ENCODE measurements at places on chromosomes 5 and 9.

- no peak for DNase-seq
Observed at GRCh38 chr9:33270146-33270545, 5.3 kb downstream of the CHMP5 start.

DNA sequence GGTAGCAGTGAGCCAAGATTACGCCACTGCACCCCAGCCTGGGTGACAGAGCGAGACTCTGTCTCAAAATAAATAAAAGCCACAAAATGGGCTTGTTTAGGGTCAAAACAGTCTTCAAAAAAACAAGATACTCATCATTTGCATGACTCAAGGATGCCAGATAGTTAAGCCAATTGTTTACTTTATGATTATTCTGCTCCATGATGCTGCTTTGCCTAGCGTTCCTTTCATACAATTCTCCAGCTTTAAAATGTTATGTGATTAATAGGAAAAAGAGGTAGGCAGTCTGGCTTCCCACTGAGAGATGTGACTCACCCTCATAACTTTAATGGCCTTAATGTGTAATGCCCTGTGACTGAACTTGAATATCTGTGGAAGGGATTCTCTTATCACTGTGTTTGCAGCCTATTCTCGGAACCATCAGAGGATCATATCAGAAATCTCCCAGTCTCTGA is 364.6 kb upstream of the TRPC7 start:
- DNase-seq, result peak; percentile 62

DNA sequence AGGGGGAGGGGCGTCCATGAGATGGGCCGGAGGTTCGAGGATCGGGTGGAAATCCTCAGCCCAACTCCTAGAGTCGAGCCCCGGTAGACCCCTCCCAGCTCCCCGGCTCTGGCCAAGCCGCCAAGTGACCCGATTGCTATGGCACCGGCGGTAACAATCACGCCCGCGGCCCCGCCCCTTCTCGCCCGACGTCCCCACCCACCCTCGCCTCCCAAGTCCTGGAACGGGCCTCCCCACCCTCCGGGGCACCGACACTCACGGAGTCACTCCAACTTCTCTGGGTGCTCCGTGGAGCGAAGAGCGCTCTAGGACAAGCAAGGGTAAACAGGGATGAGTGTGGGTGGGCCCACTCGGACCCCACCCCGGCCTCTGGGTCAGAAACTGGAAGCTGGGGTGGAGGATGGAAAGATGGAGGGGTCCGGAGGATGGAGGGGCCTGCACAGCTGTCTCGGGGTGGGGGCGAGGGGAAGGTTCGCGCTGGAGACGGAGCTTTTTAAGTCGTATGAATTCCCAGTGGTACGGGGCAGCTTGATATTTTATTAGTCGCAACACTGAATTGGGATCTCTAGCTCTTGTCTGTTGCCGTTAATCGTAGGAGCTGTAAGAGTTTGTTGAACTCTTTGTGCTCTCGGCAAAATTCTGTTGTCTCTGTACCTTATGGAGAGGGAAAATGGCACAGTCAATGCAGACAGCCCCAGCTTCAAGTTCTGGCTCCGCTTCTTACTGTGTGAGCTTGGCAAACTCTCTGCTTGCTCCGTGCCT is at the start of gene SPACA9:
Gene SPACA9 (plus strand): TSS at position 204 of the 762 bp plus-strand sequence. CDS start 5,050 bp downstream, outside the sequence.
- DNase-seq, result peak; percentile 85

GRCh38 chr5:150619359-150620230 is 20.9 kb upstream of the SYNPO start:
- no peak for DNase-seq

DNA sequence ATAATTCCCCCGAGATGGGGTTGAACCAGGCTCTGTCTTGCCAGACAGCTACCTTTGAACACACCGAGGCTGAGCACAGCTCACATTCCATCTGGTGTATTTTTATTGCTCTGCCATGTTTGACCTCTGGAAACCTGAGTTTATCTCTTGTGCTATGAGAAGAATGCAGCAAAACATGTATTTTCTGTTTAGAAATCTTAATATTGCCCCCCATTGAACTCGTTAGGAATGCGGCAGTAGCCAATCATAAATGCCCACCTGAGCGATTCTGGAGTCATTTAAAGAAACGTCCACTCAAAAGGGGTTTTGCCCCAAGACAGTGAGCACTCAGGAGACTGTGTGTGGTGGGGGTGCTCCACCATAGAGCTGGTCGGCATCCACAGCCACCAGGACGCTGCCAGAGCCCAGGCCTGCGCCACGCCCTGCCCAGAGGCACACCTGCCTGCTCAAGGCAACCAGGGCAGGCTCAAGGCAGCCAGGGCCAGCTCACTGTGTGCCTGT is 26.9 kb downstream of the FGD3 start:
- DNase-seq, result no peak

DNA sequence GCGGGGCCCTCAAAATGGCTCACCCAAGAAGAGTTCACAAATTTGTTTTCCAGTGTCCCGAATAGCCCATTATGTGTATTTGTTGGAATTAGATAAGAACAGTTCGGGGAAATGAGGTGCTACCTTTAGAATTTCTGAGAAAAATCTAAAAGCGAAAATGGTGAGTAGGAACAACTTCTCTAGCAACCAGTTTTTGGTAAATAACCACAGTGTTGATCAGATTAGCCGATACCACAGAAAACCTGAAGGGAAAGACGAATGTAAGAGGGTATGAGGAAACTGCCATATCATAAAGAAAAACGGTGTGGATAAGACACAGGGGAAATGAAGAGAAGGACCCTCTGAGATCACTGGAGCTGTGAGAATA is 31.0 kb downstream of the ADAM19 start:
- no peak for DNase-seq

DNA sequence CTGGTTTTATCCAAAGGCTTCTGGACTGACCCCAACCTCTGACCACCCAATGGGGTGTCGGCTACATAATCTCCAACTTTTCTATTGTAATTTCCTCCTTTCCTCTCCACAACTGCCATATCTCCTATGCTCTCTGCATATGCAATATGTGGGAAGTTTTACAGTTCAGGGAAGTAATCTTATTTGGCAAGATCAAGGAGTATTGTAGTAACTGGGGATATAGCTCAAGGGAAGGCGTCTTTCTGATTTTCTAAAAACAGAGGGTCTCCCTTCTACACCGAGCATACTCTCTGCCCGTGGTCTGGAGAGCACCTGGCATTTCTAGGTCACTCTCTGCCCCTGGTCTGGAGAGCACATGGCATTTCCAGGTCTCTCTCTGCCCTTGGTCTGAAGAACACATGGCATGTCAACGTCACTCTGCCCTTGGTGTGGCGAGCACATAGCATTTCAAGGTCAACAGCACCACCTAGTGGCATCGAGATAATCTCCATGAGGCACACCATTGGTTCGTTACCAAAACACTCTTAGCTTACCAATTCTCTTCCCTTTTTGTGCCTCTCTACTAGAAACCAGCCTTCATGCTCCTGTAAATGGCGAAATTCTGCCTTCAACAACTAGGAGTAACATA is 616.4 kb upstream of the NUDT12 start:
- DNase-seq, result peak; percentile 16

GRCh38 chr9:2662496-2662895 is 40.9 kb downstream of the VLDLR start:
- DNase-seq, result peak; percentile 8

DNA sequence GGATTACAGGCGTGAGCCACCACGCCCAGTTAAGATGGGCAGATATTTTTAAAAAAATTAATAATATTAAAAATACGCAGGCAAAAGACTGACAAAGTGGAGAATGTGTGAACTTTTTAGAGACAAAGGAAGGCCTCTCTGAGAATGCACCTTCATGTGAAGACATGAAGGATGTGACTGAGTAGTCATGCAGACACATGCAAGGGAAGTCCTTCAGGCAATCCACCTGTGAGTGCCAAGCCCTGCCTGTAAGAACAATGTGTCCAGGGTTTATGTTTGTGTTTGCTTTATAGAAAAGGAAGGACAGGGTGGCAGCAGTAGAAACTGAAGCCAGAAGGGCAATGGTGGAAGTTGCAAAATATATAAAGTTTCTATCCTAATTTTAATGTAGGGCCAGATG is 169.2 kb downstream of the EDIL3 start:
- DNase-seq, result no peak

- no peak for DNase-seq
Observed at GRCh38 chr5:97728920-97729319, 545.9 kb upstream of the RIOK2 start.

DNA sequence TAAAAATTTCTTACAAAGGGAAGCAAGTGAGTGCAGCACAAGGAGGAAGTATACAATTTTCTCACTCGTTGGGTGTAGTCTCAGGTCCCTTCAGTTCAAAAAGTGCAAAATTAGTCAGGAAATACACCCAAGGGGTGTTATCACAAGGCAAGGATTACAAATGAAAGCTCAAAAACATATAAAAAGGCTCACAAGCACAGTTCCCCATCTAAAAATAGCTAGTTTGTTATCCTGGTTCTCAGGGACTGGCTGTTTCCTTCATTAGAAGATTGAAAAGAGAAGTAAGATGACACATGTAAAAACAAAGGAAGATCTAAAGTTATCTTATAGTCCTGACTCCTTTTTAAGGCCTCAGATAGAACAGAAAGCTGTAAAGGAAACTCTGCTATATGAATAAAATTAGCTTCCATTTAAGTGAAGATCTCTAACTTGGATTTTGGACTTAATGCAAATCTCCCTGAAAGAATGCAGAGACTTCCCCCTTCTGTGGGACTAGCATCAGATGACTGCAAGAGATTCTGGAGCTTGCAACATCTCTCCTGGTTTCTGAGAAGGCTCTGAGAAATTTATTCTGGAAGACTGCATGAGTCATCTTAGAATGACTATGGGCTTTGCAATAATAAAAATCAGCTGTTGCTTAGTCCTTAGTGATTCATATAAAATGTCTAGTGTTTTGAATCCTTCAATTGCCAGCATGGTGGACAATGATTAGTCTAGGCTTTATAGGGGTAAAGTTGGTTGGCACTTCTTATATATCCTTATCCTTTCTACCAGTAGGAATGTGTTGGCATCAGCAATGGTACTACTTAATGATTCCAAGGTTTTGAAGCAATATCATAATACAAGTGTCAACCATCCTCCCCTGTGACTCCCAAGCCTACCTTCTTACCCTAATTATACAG is 25.4 kb downstream of the DAB2 start:
- peak; percentile 73 for DNase-seq

DNA sequence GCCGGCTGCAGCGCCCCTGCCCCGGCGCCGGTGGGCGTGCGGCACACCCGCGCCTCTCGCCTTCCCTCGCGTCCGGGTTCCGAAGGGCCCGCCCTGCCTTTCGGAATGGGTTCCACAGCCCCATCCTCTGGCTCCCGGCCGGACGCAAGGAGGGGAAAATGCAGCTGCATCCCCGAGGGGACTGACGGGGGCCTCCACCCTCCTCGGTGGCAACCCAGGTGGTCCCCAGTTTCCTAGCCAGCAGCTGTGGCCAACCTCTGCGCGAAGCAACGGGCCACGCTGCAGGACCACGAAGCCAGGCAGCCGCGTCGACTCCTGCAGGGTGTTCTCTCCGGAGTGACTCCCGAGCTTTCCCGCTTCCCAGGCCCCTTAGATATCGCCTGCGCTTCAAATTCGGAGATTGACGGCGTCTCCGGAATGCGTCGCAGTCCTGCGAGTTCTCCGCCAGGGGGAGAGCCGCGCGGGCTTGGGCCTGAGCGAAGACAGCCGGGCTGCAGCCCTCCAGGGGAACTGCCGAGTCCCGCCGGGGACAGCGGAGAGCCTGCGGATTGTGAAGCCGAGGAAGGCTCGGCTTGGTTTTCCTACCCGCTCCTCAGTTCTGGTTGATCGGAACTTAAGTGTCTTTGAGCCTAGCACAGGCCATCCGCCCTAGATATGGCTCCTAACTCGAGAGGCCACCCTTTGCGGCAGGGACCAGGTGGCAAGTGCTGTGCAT is 582 bp upstream of the APBA1 start:
- peak; percentile 79 for DNase-seq
